ENCODE measurements at places on chromosomes 11 and 22. TPM values are rescaled to one million over a fixed set of nuclear protein-coding genes. Genes with fewer than 3 reads are reported as not detected.

PATE1 gene
- not detected for total RNA-seq

PRG3 gene
- not detected for total RNA-seq

API5 gene
- total RNA-seq: 124 TPM

GRM5 gene
- not detected for total RNA-seq

SERPIND1 gene
- not detected for total RNA-seq

LTBP3 gene
- 92.5 TPM for total RNA-seq

HRAS gene
- total RNA-seq: 51.7 TPM

CD3G gene
- total RNA-seq: 268 TPM

SELENOM gene
- total RNA-seq: 2.2 TPM

TRIM48 gene
- total RNA-seq: not detected

MISFA gene
- total RNA-seq: 0.67 TPM

GDPD4 gene
- not detected for total RNA-seq

OR51B6 gene
- not detected for total RNA-seq

PEX16 gene
- 51.1 TPM for total RNA-seq

UPK2 gene
- total RNA-seq: not detected

RHOD gene
- not detected for total RNA-seq

MYBPC3 gene
- total RNA-seq: not detected

ZC3H12C gene
- total RNA-seq: 0.40 TPM

OR52I1 gene
- total RNA-seq: not detected

OR51G2 gene
- total RNA-seq: not detected

OR51E2 gene
- not detected for total RNA-seq

DLG2 gene
- 1.1 TPM for total RNA-seq

CXCR5 gene
- 0.52 TPM for total RNA-seq

SMTNL1 gene
- not detected for total RNA-seq

ANKK1 gene
- not detected for total RNA-seq

UBASH3B gene
- 15.2 TPM for total RNA-seq

MS4A15 gene
- not detected for total RNA-seq

TYR gene
- not detected for total RNA-seq

SAA1 gene
- not detected for total RNA-seq

CREB3L1 gene
- total RNA-seq: not detected

TCIRG1 gene
- 316 TPM for total RNA-seq

SYT12 gene
- not detected for total RNA-seq

CHRM1 gene
- not detected for total RNA-seq

EXPH5 gene
- total RNA-seq: 2.0 TPM

DRD4 gene
- 0.30 TPM for total RNA-seq

OR8G1 gene
- not detected for total RNA-seq

FAM180B gene
- total RNA-seq: not detected

SNAP29 gene
- 36.0 TPM for total RNA-seq

PYGM gene
- 4.3 TPM for total RNA-seq

THOC5 gene
- 61.5 TPM for total RNA-seq

SCGB1A1 gene
- total RNA-seq: not detected

MMP8 gene
- total RNA-seq: not detected

RASGRP2 gene
- 300 TPM for total RNA-seq

KDM4D gene
- 1.0 TPM for total RNA-seq

KIRREL3 gene
- not detected for total RNA-seq

TRIM51 gene
- total RNA-seq: not detected

PTPRJ gene
- total RNA-seq: 81.3 TPM

SLC17A6 gene
- not detected for total RNA-seq

CDKN1C gene
- total RNA-seq: 0.29 TPM

SLC7A4 gene
- 0.07 TPM for total RNA-seq
